Activated T-helper 2 cell treated with anti-CD3 and anti-CD28 coated beads, Interferon-gamma antibody, Interleukin-2, Interleukin-4, amounts not matched to agents 10 μg/mL and 5 μg/mL and 100 μg/mL, durations not matched to agents 14 hours and 24 hours and 36 hours (primary cell): ENCODE measurements at places on chromosomes 4 and X.

GRCh38 chr4:128775477-128775876 is 34.0 kb upstream of the JADE1 start:
- H3K27me3 ChIP-seq = peaks cover 19% of the 10 kb centered on the region
- no peak for DNase-seq
- no peak overlapping the region for H3K4me3 ChIP-seq
- H3K27ac ChIP-seq = no peak overlapping the region

- DNase-seq = no peak
- H3K4me1 ChIP-seq = no peaks in the 10 kb centered on the region
- no peaks in the 10 kb centered on the region for H3K36me3 ChIP-seq
These were observed 413.8 kb downstream of the GBA3 start for GRCh38 chr4:23106516-23106915.

GRCh38 chr4:74335341-74336021 is 27.2 kb downstream of the EPGN start:
- no peak overlapping the region for H3K27ac ChIP-seq
- DNase-seq = no peak
- no peak overlapping the region for H3K4me3 ChIP-seq
- no peaks in the 10 kb centered on the region for H3K36me3 ChIP-seq
- H3K27me3 ChIP-seq = peaks cover 10% of the 10 kb centered on the region
- no peaks in the 10 kb centered on the region for H3K4me1 ChIP-seq

- H3K27ac ChIP-seq = no peak overlapping the region
- H3K27me3 ChIP-seq = no peaks in the 10 kb centered on the region
- no peaks in the 10 kb centered on the region for H3K4me1 ChIP-seq
- no peak for DNase-seq
These were observed 1092.3 kb downstream of the ARAP2 start for GRCh38 chr4:35151816-35152572.

- no peaks in the 10 kb centered on the region for H3K36me3 ChIP-seq
- no peak overlapping the region for H3K27ac ChIP-seq
- no peaks in the 10 kb centered on the region for H3K27me3 ChIP-seq
- H3K4me3 ChIP-seq = no peak overlapping the region
- no peak for DNase-seq
These were observed 175.8 kb upstream of the NPY2R start for GRCh38 chr4:155032521-155033229.

DNA sequence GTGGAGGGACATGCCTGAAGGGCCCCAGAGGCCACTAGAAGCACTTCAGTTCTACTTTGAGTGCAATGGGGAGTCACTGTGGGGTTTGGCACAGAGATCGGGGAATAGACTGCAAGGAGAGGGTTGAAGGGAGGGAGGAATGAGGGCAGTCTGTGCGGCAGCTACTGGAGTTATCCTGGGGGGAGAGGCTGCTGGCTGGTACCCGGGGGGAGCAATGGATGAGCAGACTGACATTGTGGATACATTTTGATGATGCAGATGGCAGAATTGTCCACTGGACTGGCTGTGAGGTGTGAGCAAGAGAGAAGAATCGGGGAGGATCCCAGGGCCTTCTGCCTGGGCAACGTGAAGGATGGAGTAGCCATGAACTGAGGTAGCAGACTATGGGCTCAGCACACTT is 2.8 kb upstream of the MAMLD1 start:
- peak overlapping the region; percentile 14 for H3K4me3 ChIP-seq
- H3K27me3 ChIP-seq = peaks cover 33% of the 10 kb centered on the region
- DNase-seq = no peak
- no peaks in the 10 kb centered on the region for H3K36me3 ChIP-seq

DNA sequence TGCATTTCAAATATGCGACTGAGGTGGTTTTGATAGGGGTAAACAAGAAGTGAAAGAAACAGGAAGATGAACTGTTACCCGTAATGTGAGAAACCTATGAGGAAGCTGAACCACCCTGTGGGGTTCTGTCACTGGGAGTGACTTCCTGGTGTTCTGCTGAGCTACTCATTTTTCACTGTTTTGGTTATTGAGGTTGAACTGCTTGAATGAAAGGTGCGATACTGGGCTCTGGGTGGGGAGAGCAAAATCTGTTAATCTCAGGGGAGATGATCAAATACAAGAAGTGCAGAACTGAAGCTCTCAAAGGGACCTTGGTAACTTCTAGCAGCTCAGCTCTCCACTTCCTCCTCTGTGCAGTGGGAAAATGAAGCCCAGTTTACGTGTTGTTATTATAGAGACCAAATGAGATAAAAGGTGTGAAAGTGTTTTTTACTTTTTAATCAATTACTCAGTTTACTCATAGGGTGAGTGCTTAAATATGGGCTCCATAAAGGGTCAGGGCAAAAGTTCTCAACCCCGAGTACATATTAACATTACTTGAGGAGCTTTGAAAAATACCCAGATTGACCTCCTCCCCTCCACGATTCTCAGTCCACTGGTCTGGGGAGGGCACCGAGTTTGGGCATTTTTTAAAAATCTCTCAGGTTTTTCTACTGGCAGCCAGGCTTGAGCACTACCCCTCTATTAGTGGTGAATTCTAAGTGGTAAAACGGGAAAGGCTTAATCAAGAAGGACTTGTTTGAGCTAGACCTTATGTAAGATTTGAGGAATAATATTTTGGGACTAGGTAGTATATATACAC is 66.7 kb downstream of the COQ2 start:
- H3K4me3 ChIP-seq = peak overlapping the region; percentile 56
- peaks cover 13% of the 10 kb centered on the region for H3K27me3 ChIP-seq
- H3K36me3 ChIP-seq = peaks cover 15% of the 10 kb centered on the region
- H3K27ac ChIP-seq = peak overlapping the region; percentile 84
- peak; percentile 74 for DNase-seq

GRCh38 chr4:69239557-69240168 is 25.1 kb upstream of the UGT2B11 start:
- no peak overlapping the region for H3K27ac ChIP-seq
- H3K27me3 ChIP-seq = no peaks in the 10 kb centered on the region
- H3K36me3 ChIP-seq = no peaks in the 10 kb centered on the region

GRCh38 chrX:52933976-52934703 is 24.2 kb downstream of the FAM156A start:
- peak overlapping the region; percentile 92 for H3K27ac ChIP-seq
- H3K4me1 ChIP-seq = peaks cover 5% of the 10 kb centered on the region

GRCh38 chr4:75005727-75006126 is 72.8 kb downstream of the PARM1 start:
- no peaks in the 10 kb centered on the region for H3K27me3 ChIP-seq
- H3K4me1 ChIP-seq = no peaks in the 10 kb centered on the region
- no peak for DNase-seq
- no peak overlapping the region for H3K27ac ChIP-seq
- no peak overlapping the region for H3K4me3 ChIP-seq

DNA sequence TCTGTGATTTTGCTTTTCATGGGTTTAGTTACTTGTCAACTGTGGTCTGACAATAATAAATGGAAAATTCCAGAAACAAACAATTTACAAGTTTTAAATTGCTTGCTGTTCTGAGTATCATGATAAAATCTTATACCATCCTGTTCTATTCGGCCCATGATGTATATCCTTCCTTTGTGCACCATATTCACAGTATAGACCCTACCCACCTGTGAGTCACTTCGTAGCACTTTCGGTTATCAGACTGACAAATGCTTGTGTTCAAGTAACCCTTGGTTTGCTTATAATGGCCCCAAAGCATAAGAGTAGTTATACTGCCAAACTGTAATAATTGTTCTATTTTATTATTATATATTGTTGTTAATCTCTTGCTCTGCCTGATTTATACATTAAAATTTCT is 1183.4 kb upstream of the PCDH7 start:
- no peaks in the 10 kb centered on the region for H3K4me1 ChIP-seq
- no peaks in the 10 kb centered on the region for H3K36me3 ChIP-seq
- no peaks in the 10 kb centered on the region for H3K27me3 ChIP-seq
- no peak for DNase-seq
- H3K27ac ChIP-seq = no peak overlapping the region

- DNase-seq = no peak
- peaks cover 14% of the 10 kb centered on the region for H3K27me3 ChIP-seq
- no peak within 1 kb of the TSS for H3K4me3 ChIP-seq
- no peak within 1 kb of the TSS for H3K27ac ChIP-seq
- H3K4me1 ChIP-seq = peaks cover 2% of the 10 kb centered on the region
These were observed at the start of gene EGF for GRCh38 chr4:109912706-109913595. EGF (plus strand) TSS chr4:109912883; CDS start chr4:109913336, 453 bp downstream.

DNA sequence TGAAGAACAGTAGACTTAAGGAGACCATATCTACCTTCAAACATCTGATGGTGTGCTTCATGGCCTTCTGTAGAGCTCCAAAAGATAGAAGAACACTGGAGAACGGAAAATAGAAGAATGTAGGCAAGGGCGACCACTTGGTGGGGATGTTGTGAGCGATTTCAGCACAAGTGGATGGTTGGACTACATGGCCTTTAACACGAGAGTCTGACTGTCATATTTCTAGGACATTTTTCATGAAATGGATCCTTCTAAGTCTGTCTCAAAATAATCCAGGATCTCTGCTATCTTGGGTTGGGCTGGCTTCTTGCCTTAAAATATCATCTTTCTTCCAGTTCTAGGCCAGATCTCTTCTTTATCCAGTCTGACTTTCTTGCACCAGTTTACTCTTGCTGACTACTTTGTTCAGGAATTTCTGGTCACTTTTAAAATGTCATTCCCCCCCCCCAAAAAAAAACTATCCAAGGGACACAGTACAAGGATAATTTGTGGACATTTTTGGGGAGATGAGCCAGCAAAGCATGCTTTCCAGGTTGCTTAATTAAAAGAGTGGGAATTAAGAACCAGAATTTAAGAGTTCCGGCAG is 1.2 kb upstream of the MID1IP1 start:
- peaks cover 34% of the 10 kb centered on the region for H3K36me3 ChIP-seq
- peaks cover 7% of the 10 kb centered on the region for H3K4me1 ChIP-seq
- H3K27ac ChIP-seq = peak overlapping the region; percentile 38
- no peaks in the 10 kb centered on the region for H3K27me3 ChIP-seq

DNA sequence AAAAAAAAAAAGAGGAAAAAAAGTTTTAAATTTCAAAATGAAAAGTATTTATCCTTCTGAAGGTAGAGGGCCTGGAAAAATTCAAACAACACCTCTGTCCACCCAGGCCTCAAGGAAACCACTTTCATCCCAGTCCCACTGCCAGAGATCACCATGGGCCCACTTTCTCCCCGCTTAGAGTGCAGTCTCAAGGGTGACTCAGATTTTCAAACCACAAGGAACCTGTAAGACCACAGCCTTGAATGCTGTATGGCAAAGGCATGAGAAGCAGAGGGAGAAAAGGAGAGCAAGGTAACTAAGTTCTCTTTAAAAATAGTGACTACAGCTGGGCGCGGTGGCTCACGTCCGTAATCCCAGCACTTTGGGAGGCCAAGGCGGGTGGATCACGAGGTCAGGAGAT is 87.9 kb upstream of the PACRGL start:
- no peaks in the 10 kb centered on the region for H3K4me1 ChIP-seq
- no peaks in the 10 kb centered on the region for H3K36me3 ChIP-seq
- no peak for DNase-seq
- H3K27me3 ChIP-seq = no peaks in the 10 kb centered on the region
- no peak overlapping the region for H3K27ac ChIP-seq
- no peak overlapping the region for H3K4me3 ChIP-seq

DNA sequence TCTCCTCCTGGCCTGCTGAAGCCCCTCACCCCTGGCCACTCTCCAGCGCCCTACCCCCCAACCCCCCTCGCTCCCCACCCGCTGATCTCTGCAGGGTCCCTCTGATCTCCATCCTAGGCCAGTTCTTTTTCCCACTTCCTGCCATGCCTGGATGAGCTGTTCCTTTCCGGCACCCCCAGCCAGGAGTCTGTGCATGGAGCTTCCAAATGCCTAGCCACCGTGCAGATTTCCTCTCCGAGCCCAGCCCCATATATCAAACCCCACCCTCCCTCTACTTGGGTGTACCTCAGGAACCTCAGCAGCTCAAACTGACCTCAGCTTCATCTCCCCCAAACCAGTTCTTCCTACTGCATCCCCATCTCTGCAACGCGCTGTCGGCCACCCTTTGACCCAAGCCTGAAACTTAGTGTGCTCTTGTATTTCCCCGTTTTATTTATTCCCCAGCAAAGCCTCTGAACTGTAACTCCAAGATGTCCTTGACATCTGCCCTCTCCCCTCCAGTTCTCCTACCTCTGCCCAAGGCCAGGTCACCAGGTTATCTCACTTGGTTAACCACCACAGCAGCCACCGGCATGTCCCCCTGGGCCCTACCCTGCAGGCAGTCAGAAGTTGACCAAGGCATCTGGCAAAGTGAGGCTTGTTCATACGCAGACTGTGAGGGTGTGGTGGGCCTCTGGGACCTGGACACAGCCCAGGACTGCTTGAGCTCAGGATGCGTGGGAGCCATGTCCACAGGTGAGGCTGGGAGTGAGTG is 194.9 kb upstream of the PSAPL1 start:
- no peaks in the 10 kb centered on the region for H3K36me3 ChIP-seq
- DNase-seq = no peak
- no peak overlapping the region for H3K27ac ChIP-seq

- H3K27ac ChIP-seq = no peak overlapping the region
- H3K27me3 ChIP-seq = peaks cover 2% of the 10 kb centered on the region
- no peaks in the 10 kb centered on the region for H3K36me3 ChIP-seq
These were observed 91.6 kb downstream of the MAGEB17 start for GRCh38 chrX:16258882-16259281.

- no peak for DNase-seq
- no peak overlapping the region for H3K4me3 ChIP-seq
- no peaks in the 10 kb centered on the region for H3K4me1 ChIP-seq
- H3K36me3 ChIP-seq = no peaks in the 10 kb centered on the region
- no peaks in the 10 kb centered on the region for H3K27me3 ChIP-seq
These were observed 48.8 kb downstream of the PPP2R2C start for GRCh38 chr4:6423575-6423974.

GRCh38 chr4:135267148-135267865 is 1065.7 kb upstream of the PABPC4L start:
- H3K36me3 ChIP-seq = no peaks in the 10 kb centered on the region
- H3K27ac ChIP-seq = no peak overlapping the region
- H3K4me1 ChIP-seq = no peaks in the 10 kb centered on the region
- no peak for DNase-seq
- H3K27me3 ChIP-seq = no peaks in the 10 kb centered on the region
- no peak overlapping the region for H3K4me3 ChIP-seq

DNA sequence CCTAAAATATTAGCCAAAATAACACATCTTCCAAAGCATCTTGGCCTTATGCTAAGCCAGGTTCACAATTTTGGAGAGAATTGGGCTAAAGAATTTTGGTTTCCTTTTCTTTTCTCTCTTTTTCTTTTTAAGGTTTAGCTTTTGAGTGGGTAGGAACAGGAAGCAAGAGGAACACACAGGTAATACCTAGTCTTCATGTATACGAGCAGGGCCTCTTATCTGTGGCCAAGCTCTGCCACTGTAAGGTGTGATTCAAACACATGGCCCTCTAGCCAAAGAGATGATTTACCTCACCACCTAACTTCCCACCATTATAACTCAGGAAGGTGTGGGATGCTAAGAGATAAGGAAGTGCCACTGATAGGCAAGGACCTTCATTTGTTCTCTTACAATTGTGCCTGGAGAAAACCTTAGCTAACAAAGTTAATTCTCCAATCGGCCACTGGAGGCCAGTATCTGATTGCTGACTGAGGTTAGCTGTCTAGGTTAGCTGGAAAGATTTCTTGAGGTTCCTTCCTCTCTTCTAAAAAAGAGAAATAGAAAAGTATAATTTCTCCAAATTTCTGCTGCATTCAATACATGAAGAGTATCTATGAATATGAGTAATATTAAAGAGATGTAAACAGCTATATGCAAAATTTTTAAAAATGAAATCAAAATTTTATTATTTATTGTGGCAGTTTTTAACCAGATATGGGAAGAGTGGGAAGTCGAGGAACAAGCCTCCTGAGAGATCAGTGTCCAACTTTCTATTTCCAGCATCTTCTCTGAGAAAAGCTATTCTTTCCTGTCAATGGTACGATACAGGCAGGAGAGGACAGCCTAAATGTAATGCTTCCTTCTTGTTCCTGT is 30.1 kb upstream of the BBS7 start:
- H3K27ac ChIP-seq = no peak overlapping the region
- no peaks in the 10 kb centered on the region for H3K36me3 ChIP-seq
- H3K27me3 ChIP-seq = peaks cover 13% of the 10 kb centered on the region
- peaks cover 6% of the 10 kb centered on the region for H3K4me1 ChIP-seq
